ENCODE measurements at places on chromosomes 1 and 21.

GRCh38 chr1:53449021-53449420 is 10.2 kb upstream of the DMRTB1 start:
- DNase-seq, result no peak

- DNase-seq, result no peak
These were observed 74.9 kb downstream of the PLXNA2 start for GRCh38 chr1:208169081-208169879.

- DNase-seq, result no peak
These were observed 3.2 kb downstream of the C1orf226 start for GRCh38 chr1:162384601-162385279.

GRCh38 chr1:13702425-13703127 is 2.6 kb downstream of the PRDM2 start:
- DNase-seq, result no peak

DNA sequence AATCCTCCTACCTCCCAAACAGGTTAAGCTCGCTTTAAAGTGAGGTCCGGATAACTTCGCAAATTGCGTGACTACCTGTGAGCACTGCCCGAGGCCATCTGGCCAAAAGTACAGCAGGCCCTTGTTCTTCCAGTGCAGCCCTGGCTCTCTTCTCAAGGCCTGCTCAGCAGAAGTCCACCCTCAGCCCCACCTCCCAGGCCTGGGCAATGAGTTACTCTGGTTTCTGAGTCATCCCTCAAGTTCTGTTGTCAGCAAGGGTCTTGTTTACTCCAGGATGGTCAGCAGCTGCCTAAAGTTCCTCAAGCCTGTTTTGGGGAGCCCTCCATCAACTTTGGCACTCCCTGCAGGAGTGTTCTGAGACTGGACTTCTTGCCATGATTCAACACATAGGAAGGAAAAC is 101.7 kb downstream of the BCAR3 start:
- DNase-seq, result no peak

DNA sequence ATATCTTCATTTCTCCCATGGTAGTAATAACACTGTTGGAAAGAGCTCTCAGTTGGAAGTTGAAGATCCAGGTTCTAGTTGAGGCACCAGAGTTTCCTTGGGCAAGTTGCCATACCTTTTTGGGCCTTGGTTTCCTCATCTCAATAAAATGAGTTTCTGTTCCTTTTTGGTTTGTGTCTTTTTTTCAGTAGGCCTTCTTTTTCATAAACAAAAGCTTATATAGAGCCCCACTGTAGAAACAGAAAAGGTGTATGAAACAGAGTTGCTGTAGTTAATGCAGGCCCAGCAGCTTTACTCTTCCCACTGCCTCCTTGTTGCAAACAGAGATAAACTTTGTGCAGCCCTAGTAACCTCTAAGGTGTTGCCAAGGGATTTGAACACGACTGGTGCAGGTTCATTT is 41.7 kb downstream of the WNT4 start:
- DNase-seq, result no peak

DNA sequence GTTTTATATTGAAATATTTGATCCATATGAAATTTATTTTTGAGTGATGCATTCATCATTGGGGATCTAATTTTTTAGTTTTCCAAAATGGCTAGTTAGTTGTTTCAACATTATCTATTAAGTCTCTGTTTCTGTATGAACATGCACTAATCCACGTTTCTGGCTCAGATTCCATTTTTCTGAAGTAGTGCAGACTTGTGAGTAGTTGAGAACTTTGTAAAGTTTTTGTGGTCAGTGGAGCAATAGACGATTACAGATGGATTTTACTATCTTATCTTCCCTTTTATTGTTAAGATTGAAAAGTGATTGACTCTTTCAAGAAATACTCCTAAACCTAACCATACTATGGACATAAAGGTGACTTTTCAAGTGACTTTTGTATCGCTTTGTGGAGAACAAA is 16.7 kb downstream of the SOAT1 start:
- no peak for DNase-seq

DNA sequence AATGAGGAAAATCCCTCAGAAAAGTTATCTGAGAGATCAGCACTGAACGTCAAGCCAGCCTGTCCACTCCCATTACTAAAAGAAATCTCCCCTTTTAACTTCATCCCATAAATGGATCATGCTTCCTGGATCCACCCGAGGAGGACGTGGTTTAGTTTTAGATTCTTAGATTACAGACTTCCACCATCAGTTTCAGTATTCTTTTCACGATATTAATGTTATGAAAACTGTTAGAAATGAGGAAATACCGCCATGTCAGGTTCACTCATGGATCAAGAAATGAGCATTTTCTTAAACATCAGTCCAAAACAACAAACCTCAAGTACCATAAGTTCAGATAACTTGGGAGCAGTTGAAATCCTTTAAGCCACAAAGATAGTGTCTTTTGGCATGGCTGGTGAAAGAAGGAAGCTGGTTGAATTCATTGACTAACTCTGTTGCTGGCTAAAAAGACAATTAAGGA is 49.8 kb downstream of the NFIA start:
- no peak for DNase-seq

- DNase-seq, result no peak
These were observed 516 bp downstream of the RCOR3 start for GRCh38 chr1:211259638-211260126.

DNA sequence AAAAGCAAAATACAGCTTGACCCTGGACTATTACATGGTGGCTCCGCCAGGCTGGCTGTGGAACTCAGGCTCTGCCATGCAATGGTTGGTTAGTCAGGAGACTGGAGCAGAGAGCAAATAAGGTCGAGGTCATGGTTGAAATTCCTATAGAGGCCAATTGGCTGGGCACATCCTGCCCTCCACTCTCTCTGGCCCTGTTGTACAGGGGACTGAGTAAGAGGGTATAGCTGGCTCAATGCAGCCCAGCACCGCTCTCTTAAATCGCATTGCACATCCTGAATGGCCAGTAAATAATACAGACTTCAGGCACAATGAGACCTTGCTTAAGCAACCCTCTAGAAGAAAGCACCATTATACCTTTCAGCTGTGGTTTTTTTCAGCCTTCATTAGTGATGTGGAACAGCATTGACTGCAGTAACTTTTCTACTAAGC is 59.3 kb upstream of the PPP2R5A start:
- DNase-seq, result no peak

- DNase-seq, result no peak
These were observed 54.3 kb upstream of the CD1D start for GRCh38 chr1:158126425-158126824.

DNA sequence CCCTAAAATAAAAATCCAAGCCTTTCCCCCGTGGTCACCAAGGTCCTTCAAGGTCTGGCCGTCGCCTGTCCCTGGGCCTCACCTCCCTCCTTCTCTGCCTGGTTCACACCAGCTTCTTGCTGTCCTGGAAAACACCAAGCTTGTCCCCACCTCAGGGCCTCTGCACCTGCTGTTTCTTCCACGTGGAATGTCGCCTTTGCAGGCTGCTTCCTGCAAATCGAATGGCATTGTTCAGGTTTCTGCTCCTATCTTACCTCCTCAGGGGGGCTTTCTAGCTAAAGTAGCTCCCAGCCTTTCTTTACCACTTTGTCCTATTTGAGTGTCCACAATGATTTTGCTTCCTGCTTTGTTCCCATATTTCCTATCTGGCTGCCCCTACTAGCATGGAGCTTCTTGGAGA is 3.3 kb upstream of the CASZ1 start:
- DNase-seq, result no peak

DNA sequence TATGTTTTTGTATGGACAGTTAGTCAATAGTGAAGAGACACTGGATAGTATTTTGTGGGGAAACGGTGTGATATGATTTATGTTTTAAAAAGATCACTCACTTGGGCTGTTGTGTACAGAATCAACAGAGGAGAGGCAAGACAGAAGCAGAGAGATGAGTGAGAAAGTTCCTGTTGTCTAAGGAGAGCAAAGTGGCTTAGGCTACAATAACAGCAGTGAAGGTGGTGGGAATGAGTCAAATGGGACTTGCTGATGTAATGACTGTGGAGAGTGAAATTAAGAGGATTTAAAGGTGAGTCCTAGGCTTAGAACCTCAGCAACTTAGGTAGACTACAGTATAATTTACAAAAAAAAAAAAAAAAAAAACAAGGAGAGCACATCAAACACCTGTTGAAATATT is 169.2 kb upstream of the HP1BP3 start:
- no peak for DNase-seq

- no peak for DNase-seq
These were observed 35.3 kb upstream of the FCER1A start for GRCh38 chr1:159266832-159267231.

DNA sequence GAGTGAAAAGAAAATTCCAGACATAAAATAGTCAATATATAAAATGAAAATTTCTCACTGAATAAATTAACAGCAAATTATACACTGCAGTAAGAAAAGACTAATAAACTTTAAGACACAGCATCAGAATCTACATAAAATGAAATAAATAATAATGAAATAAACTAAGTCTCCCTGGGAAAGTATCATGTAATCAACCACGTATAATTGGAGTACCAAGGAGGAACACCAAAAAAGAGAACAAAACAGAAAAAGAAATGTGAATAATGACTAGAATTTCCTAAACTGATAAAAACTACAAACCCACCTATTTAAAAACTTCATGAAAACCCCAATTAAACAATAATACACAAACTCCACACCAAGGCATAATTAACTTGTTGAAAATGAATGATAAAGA is 43.6 kb downstream of the SASS6 start:
- DNase-seq, result no peak

DNA sequence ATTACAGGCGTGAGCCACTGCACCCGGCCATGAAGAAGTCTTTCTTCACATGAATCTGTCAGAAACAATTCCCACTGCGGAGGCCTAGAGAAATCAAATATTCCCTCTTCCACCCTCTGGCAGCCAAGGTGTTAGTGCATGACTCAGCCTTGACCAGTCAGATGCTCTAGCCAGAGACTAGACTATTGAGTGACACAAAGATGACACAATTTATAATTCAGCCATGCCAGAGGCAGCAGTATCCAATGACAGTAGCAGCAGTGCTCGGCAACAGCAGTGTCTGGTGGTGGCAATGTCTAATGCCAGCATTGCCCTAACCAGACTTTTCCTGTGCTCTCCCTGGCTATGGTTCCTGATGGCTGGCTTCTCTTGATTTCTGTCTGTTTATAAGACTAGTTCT is 8.7 kb downstream of the CTXND2 start:
- no peak for DNase-seq

DNA sequence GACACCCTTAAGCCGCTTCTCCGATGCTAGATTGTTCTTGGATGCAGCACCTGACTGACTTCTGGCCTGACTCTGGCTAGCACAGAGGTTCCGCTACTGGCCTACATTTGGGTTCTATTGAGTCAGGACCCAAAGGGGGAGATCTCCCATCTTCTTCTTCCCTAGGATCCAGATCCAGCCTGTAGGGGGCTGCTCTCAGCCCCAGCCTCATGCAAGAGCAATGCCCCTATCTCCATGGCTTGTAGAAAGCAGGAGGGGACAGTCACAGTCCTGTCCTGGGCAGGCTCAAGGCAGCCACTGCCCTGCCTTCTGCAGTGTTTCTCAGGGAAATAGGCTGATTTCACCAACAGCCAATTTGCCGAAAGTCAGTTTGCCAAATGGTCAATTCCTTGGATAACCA is 6.3 kb upstream of the ADAR start:
- no peak for DNase-seq

DNA sequence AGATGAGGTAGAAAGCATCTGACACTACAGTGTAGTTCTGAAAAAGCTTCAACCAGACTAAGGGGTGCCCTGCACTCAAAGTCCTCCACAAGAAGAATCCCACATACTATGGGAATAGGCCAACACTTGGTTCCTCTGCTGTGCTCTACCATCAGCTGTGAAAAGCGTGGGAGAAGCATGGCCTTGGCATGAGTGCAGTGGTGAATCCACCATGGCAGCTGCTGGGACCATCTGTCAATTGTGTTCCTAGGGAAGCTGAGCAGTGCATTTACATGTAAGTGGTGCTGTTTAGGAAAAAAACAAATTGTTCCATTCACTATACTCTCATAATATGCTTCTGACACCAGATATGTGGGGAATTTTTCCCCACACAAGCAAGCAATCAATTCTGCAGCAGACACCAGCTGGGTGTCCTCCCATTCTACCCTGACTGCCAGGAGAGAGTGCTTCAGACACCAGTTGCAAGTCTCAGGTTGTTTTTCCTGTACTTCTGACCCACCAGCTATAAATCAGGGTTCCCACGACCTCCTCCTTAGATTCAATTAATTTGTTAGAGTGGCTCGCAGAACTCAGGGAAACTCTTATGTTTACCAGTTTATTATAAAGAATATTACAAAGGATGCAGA is 230.8 kb upstream of the CHRM3 start:
- no peak for DNase-seq

DNA sequence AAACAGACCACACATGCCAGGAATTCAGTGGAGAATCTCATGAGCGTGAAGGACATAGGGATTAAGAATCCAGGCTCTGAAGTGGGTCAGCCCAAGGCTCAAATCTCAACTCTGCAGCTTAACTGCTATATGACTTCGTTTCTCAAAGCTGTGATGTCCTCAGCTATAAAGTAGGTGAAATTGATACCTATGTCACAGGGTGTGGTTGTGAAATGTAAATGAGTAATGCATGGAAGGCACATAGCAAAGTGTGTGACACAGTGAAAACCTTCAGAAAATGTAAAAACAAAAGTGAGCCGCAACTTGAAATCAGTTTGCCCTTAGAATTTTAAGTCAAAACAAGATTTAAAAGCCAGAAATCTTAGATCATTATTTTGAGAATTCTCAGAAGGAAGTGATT is 145.7 kb upstream of the PRMT6 start:
- DNase-seq, result no peak

DNA sequence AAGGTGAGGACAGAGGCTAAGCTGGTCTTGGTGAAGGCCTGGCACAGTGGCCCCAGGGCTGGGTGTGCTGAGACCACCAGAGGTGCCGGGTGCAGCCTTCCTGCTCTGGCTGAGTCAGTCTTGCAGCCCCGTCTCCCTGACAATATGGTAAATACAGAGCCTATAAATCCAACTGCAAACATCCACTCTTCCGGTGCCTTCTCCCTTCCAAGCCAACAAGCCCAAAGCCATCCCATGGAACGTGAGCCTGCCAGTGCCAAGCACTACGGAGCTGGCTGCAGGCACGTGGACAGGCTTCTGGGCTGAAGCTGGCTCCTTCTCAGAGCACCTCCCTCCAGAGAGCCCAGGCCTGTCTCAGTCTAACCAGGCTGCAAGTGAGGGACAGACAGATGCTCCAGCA is 70.0 kb downstream of the TRABD2B start:
- peak; percentile 72 for DNase-seq

DNA sequence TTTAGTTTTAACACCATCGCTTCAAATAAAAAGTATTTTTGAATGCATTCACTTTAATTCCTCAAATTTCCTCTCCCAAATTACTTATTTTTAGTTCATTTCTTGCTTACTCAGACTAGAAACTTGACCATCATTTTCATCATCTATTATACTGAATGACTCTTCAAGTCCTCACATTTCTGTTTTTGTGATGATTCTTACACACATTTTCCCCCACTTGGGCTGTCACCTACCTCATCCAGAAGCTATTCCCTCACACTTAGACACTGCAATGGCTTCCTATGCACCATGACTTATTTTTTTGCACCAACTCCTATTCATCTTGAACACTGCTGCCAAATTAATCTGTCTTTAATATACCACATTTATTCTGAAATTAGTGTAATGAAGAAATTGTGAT is 239.6 kb upstream of the DUSP10 start:
- DNase-seq, result no peak

- DNase-seq, result no peak
These were observed 22.1 kb downstream of the SSX2IP start for GRCh38 chr1:84668185-84668584.

GRCh38 chr21:27690426-27690825 is 723.5 kb upstream of the ADAMTS5 start:
- DNase-seq, result no peak

GRCh38 chr1:192441492-192441891 is 124.7 kb downstream of the RGS21 start:
- no peak for DNase-seq

GRCh38 chr1:63831409-63831808 is 57.6 kb downstream of the ROR1 start:
- no peak for DNase-seq
